GM03348 (cell line): ENCODE measurements at places on chromosomes 6 and 20.

- DNase-seq: no peak
Observed at GRCh38 chr6:21213492-21213891, 380.1 kb upstream of the SOX4 start.

DNA sequence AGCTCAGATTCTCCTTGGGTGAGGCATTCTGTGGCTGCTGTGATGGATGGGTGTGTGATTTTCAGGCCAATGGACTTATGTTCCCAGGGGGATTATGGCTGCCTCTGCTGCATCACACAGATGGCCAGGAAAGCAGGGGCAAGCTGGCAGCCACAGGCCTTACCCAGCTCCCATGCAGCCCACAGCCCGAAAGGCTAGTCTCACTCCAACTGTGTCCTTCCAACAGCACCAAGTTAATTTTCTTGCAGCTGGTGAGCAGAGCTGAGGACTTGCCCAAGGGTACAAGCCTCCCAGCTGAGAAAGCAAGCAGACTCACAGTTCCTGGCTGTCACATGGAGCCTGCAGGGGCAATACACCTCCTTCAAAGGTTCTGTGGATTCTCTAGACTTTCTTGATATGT is 155.2 kb upstream of the KHDRBS2 start:
- no peak for DNase-seq

- no peak for DNase-seq
Observed at GRCh38 chr6:121748850-121749249, 313.4 kb downstream of the GJA1 start.

DNA sequence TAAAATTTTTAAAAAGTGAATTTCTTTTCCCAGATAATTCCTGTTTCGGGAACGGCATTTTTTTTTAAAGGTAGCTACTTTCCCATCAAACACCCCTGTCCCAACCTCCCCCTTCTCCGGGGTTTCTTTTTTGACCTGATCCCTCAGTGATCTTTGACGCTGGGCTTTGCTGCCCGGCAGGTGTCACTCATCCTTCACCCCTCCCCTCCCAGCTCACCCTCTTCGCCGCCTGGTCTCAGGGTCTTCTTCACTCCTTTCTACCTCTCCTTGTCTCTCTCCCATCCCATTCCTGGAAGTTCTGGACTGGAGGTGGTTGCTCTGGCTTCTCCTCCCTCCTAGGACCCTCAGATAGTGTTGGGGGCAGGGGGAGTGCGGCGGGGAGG is 329 bp upstream of the GPR6 start:
- DNase-seq: no peak

DNA sequence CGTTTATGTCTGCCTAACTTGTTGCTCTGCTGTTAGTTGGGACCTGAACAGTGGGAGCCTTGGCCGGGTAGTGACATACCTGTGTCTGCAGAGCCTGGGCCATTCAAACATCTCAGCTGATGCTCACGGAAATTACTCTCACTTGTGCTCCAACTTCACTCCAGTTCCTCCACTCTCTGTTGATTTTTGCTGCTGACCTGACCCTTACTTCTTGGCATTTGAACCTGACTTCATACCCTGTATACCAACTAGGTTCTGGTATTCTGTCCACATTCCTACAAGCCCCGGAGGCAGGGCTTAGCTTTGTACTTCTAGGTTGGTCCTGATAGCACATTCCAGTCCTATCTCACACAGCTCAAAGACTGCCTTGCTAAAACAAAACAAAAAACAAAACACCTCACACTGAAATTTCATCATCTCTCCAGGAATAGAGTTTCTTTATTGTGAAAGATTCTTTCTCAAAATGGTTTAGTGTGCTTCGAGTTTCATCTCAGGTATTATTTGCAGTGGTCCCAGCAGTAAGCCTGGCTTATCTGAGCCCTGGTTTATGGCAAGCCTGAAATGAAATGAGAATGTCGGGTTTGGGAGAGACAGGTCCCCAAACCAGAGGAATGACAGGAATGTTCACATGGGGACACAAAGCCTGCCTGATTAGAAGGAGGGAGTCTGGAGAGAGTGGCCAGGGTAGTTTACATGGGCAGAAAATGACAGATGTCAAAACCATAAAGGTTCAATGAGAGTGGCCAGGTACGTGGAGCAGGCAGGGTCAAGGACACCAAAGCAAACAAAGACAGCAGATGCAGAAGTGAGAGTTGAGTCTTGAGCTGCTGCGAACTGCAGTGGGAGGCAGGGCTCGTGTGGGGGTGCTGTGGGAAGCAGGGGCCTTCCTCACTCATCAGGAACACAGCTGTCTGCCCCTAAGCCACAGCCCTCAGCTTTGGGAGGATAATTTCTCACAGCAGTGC is 174.2 kb upstream of the HDAC2 start:
- DNase-seq: no peak

DNA sequence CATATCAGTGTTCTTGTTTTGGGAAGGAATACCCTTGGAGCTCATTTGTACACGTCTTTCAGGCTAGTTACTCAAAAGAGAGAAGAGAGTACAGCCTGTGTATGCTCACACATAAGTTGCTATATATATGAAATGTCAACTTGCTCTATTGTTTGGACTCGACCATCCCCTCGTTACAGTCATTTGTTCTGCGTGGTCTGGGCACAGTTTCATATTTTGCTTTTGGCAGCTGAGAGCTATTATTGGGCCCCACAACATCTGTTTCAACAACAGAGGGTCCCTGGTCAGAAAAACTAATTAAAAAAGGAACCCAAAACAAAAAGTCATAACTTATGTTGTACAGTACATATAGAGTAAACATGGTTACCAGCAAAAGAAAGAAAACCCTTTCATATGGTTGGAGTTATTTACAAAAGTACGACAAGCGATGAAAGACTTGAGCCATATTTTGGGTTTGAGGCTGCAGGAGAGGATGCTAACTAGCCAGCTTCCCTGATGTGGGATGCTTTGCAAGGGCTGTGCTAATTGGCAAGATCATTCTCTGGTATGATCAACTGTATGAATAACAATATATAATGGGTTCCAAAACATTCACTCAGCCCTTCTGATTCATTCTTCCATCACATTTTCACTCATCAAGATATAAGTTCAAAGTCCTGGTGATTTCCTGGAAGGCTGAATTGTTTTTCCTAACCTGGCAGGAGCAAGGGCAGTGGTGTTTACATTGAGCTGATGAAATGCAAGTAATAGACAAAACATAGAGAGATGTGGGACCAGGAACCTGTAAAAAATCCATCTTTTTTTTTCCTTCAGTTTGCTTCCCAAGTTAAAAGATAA is 137.9 kb downstream of the RPS12 start:
- DNase-seq: no peak

DNA sequence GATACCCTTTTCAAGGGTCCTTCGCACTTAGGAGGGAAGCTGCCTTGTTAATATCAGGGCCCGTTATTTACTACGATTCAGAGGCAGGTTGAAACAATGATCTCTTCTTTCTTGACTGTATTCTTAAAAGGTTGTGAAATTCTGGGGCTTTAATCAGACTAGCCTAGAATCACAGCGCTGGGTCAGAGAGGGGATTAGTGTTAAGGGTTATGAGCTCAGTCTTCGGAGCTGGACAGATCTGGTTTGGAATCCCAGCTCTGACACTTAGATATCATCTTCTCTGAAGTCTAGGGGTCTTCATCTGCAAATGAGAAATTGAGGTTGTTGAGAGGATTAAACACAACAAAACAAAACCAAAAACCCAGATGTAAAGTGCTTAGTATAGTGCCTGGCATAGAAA is 77.4 kb downstream of the CD83 start:
- DNase-seq: no peak

DNA sequence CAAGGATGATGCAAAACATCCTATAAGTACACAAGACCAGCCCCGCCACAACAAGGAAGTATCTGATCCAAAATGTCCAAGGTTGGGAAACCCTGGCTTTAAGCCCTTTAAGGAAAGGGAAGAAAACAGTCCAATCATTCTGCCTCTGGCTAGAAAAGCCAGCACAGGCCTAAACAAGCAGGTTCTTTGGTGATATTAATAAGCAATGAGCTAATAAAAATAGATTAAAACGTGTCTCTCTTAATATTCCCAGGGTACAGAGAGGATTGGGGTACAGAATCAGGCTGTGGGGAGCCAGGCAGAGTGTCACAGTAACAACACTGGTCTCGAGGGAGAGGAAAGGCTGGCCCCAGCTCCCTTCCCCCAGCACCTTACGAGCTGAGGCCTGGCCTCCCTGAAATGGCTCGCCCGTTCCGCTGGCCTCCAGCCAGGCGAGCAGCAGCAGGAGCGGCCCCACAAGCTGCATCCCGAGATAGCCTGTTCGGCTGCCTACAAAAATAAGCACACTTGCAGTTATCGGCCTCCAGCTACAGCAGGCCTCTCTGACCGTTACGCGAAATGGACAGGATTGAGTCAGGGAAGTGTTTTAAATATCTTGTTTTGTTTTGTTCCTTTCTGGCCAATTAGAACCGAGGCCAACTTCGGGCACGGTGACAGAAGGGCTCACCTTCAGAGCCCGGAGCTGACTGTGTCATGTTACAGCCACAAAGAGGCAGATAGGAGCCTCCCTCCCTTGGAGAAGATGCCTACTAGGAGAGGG is 4.0 kb upstream of the ZMYND8 start:
- peak; percentile 60 for DNase-seq

DNA sequence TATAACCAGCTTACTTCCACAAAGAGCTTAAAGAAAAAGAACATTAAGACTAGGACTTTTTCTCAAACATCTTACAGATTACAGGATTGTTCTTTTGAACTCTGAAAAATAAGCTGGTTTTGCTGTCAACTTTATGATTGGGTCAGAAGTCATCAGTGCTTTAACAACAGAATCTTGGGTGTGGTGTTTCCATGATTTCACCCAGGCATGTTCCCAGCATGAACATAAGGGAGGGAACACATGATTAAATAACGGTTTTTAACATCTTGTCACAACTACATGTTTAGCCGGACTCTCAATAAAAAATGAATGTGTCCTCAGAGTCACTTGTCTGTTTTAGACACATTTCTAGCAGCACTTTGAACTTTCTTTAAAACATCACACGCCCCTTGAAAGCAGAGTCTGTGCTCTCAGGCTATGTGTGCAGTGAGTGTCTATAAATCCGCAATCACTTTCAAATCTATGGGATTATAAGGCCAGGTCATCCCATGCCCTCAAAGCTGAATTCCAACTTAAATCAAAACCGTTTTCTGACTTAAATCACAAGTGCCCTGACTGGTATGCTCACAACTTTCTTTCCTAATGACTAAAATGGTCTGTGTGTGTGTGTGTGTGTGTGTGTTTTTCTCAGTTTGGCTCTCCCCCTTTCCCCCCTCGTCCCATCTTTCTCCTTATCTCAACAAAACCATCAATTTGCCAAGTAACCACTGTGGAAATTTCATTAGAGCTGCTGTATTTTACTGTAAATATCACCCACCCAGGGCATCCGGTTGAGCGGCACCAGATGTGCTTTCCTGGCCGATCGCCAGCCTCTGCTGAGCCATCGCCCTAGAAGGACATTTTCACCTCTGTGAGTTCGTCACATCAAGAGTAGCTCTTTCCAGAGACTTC is 216.8 kb upstream of the DTNBP1 start:
- DNase-seq: peak; percentile 49

GRCh38 chr20:31769681-31770080 is 30.6 kb downstream of the TPX2 start:
- DNase-seq: no peak

DNA sequence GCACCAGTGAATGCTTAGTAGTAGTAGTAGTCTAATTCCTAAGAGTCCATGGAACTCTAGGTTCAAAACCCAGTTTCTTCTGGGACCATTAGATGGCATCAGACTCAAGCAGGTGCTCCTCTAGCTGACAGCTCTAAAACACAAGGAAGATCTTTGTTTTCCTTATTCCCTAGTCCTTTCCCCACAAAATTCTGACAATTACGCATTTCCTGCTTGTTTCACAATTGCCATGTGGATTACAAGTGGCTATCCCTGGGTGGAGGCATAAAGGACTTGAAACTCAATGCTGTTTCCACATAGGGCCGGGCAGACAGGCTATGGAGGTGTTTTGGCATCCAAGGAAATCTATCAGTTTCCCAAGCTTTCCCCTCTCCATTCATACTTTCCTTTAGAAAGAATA is 9.2 kb upstream of the HLA-DOB start:
- DNase-seq: peak; percentile 55

- DNase-seq: no peak
Observed at GRCh38 chr6:167113935-167114910, 8.7 kb upstream of the CCR6 start.

GRCh38 chr20:40814631-40814960 is 125.6 kb upstream of the MAFB start:
- no peak for DNase-seq
